NK-92 treated with Interleukin-12 subunit alpha and Interleukin-12 subunit beta, amount 100 ng/mL, for 24 hours (cell line): ENCODE measurements at places on chromosomes 2 and 18.

DNA sequence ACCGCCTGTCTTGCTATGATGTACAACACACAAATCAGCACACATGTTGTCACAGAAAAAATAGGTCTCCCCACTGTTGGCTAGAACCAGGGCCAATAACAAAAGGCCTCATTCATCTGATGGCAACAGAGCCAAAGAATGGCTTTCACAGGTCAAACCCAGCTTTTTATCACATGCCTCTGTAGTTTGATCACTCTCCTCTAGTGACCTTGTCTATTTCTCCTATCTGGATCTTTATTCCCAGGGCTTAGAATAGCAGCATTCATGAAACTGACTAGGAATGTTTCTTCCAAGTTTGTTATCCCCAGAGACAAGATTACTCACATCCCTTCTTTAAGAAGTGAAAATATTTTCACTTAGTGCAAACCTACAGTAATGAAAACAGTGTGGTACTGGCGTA lies 285.8 kb upstream of the GYPC start:
- DNase-seq: no peak

- no peak for DNase-seq
These were observed 113.0 kb downstream of the QPCT start for GRCh38 chr2:37457401-37457901.

GRCh38 chr2:50820176-50820575 lies 211.8 kb downstream of the NRXN1 start:
- DNase-seq: no peak

DNA sequence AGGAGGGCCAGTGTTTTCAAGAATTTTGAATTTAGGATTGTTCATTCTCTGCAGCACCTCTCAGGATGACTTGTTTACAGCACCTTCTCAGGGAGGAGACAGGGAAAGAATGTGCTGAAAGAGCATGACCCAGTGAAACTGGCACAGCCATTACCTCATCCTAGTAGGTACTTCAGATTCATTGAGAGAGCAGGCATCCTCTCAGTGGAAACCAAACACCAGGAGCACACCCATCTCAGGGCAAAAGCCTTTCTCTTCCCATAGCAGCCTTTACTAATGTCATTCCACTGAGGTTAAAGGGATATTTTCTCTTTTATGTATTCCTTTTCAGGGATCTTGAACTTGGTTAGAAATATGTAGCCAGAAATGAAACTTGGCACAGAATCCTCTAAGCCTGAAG lies 2.6 kb downstream of the MAP2 start:
- no peak for DNase-seq

DNA sequence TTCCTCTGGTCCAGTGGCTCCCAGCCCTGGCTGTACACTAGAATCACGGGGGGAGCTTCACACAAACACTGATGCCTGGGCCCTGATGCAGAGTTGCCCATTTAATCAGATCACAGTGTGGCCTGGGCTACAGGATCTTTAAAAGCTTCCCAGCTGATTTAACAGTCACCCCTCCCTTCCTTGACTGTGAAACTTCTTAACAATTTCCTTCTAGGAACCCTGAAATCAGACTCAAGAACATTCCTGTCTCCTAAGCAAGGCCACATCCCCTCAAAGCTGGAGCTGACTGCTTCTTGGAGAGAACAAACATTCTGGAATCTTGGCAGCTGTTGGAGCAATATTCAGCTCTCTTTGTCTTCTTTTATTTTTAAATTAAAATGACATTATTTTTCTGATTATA lies 88.7 kb downstream of the ADD2 start:
- no peak for DNase-seq

DNA sequence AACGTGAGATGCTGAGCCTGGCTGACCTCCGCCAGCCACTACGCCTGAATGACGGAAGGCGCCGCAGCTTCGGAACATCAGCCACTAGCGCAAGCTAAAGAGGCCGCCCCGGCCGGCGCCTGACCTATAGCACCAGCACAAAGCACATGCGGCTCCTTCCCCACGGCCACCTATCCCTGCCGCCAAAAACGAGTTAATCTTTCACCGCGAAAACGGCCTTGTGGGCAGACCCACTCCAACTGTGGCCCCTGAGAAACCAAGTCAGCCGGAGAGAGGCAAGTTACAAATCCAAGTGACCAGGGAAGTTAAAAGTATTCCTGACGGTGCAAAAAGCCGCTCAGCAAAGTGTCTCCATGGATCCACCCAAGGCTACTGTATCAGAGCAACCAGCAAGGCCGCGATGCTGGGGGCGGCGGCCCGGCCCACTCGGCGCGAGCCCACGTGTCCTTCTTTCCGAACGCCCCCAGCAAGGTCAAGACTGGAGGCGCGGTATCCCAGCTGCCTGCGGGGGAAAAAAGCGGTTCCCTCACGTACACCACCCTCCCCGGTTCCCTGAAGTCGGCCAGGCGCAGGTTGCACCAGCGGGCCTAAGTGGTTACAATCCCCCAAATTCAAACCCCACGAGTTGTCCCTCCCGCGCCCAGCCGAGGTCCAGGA lies 575 bp downstream of the HSPD1 start:
- DNase-seq: peak; percentile 57

- no peak for DNase-seq
These were observed 66.2 kb upstream of the DLX2 start for GRCh38 chr2:172168917-172169346.

- DNase-seq: no peak
These were observed 150.8 kb downstream of the THSD7B start for GRCh38 chr2:136916131-136916530.

DNA sequence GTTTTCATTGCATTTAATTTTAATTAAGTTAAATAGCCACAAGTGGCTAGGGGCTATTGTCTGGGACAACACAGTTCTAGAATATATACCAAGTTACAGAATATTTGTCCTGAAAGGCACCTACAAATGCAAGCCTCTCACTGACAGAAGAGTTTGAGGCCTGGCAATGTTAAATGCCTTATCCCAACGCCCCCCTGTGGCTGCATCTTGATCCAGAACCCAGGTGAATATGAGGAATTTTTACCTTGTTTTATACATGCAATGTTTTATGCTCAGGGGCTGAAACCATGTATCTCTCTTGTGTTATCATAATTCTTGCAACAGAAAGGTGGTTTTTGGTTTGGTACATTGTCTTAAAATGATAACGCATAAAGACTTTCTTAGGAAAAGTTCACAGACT lies 71.8 kb upstream of the SEC11C start:
- DNase-seq: no peak

DNA sequence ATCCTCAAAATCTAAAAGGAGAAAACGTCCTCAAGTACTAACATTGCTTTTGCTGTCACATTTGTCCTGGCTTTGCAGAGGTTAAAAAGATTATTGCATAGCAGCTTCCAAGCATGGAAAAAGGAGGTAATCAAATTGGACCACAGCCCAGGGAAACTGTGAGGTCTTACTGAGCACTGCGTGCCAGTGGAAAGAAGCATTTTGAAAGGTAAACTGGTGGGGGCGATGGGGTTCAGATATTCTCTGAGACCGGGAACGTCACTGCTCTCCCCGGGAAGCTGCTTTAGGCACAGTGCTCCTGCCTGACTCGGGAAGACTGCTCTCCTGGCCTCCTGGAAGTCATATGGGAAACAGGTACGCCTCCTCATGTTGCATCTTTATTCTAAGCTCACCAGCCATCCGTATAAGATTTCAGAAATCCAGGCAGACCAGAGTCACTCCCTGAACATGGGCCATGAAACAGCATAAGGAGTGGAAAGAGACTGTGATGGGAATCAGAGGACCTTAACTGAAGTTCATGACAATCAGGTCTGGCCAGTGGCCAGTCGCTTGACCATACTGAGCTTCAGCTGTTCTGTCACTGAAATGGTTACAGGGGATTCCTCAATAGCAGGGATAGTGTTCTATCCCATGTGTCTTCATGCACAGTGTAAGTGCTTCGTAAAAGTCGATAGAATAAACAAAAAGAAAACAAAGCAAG lies 284.1 kb downstream of the TRIB2 start:
- no peak for DNase-seq

DNA sequence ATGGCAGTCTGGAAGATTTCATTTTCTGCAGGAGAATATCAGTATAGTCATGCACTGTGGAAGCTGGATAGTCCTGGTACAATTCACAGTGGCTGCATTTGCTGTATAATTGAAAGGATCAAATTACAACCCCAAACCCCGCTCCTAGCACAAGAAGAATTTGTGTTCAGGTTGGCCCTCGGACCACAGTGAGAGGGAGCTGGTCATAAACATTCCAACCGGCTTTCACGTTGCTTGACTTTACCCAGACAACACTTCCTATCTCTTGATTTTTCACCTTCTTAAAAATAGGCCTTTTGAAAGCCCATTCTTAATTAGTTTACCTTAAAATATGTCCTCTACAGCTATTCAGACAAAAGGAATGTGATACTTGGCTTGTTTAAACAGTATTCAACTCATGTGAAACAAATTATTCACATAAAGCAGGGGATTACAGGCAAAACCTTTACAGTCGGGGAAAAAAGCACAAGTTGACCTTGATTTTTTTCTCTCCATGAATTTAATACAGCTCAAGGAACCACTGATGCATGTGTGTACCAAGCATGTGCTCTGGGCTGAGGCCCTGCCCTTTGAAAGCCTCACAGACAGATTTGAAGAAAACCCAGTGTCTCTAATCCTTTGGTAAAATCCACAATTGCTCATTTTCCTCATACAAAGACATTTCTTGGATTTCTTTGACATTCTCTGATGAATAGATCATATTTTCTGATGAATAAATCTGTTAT lies 143.0 kb upstream of the SOX11 start:
- no peak for DNase-seq

DNA sequence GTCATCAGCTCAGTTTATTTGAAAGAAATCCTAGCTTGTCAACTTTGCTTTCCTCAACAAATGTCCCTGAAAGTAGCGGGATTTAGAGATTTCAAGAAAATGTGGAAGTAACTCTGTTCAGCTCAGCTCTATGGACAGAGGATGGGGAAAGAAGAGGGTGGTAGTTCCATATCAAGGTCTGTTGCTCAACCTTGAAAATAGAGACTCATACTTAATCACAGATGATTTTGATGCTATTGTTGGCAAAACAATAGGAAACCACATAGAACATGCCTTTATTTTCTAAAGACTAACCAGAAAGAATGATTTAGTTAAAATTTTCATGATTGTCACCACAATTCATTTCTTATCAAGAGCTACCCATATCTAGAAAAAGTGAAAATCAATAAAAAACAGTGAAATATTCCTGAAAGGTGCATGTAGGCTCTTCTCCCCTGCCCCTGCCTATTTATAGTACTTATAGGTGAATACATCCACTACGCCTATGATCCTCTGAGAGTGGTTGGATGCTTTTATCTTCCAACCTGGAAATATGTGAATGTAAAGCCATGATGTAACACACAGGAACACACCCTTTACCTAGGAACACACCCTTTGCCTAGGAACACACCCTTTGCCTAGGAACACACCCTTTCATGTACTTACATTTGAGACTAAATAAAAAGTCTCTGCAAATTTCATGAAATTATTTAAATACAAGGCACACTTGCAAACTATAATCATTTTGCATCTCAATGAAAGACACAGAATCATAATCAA lies 65.8 kb downstream of the ETAA1 start:
- no peak for DNase-seq

DNA sequence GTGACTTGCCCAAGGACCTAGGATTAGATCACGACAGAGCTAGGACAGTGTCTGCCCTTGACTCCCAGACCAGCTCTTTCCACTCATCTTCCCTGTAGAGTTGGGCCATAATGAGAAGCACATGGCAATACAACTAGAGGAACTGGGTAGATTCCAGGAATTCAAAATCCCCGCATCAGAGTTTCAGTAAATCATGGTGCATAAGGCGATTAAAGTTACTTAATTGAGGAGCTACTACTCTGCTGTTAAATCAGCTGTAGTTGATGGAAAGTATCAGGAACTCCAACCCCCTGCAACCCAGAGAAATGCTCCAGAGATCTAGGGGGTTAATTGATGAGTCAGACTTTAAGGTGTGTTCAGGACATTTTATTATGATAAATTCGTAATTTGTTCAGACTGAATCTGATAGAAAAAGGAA lies 5.7 kb downstream of the ANTXR1 start:
- no peak for DNase-seq

GRCh38 chr2:85971366-85971765 lies 82.6 kb upstream of the ST3GAL5 start:
- DNase-seq: no peak

DNA sequence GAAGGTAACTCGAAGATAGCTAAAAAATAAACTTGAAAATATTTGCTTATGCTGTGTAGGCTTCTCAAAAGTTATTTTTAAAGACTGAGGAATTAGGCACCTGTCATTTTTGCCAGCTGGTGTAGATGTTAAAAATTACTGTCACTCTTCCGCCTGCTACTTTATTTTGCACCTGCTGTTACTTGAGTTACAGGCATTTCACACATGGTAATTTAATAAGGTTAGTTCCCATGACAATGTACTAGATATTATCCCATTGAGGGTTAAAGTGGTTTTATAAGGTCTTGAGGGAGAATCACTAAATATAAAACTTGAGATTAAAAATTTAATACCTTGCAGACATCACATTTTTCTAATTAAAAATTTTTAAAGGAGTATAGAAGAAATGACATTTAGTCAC lies 26.6 kb downstream of the MYL1 start:
- no peak for DNase-seq

DNA sequence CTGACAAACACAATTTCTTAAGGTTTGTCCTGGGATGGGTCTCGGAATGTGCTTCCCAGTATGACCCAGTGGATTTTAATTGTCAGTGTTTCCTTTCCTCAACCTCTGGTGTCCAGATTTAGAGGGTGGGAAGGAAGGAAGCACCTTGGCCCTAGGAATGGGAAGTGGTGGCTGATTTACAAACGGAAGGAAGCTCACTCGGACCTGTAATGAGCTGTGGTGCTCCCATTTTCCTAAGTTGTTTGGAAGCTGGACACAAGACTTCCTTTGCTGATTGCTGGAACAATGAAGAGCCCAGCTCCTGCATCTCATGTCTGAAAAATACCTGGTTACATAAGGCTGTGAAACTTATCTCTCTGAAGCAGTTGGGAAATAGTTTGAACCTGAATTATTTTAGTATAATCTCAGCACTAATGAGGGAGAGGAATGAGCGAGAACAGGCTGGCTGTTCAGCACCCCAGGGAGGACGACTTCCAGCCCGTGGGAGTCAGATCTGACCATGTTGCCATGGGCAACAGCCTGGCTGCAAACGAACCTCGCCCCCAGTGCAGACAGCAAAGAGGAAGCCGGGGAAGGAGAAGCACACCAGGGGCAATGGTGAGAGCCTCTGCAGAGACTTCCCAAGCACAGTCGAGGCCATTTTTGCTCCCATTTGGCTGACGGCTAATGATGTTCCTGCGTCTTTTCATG lies 74.4 kb upstream of the ASB18 start:
- no peak for DNase-seq

DNA sequence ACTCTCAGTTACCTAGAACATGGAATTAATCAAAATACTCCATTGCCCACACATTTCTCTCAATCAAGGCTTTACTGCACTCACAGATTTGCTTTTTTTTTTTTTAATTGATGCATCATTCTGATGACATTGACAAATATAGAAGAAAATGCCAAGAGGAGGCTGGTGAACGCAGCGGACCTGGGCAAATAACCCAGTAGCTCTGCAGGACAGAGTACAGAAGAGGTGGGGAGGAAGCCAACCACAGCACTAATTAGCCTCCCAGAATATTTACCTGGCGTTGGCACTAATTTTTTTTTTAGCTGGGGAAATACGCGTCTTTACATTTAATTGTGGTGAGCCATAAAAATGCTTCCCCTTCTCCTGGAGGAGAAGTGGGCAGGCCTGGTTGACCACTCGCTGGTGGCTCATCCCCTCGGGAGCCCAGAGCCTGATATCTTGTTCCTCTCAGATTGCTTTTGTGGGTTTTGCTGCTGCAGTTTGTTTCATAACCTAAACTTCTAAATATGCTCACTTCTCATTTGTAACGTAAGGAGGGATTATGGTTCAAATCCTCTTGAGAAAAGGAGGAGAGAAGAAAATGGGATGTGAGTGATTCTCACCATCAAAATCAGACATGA lies 165.8 kb upstream of the EPB41L3 start:
- DNase-seq: no peak

- no peak for DNase-seq
These were observed 49.4 kb downstream of the ETAA1 start for GRCh38 chr2:67446491-67446911.
